ENCODE measurements at places on chromosomes 12 and 14.

- DNase-seq, result no peak
Observed at GRCh38 chr12:131720241-131720640, 9.4 kb downstream of the SFSWAP start.

- DNase-seq, result no peak
Observed at GRCh38 chr12:6899837-6900519, 4.6 kb upstream of the LRRC23 start.

- DNase-seq, result no peak
Observed at GRCh38 chr14:104749111-104749649, 3.8 kb upstream of the SIVA1 start.

- no peak for DNase-seq
Observed at GRCh38 chr12:6322969-6323339, 12.5 kb downstream of the PLEKHG6 start.

DNA sequence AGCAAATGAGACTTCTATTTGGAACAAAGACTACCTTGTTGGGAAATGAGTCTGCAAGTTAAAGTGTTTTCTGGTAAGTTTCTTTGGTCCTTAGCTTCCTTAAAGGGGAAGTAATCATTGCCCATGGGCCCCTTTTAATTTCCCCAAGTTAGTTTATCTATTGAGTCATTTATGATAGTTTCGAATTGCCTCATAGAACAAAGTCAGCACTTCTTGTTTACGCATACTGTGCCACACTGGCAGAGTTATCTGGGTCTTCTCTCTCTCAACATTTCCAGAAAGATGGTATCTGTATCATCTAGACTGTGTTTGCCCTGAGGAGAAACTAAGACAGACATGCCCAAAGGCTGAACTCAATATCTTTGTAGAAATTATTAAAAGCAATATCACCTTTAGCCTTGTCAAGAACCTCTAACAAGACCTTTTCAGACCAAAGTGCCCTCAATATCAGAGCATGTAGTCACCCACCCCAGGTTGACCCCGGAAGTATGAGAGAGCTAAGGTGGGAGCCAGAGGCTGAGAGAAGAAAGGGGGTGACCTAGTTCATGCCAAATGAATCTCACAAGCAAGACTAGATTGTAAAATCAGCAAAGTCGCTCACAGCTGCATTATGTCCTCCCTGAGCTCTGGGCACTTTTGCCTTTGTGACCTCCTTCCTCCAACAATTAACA, 40.0 kb downstream of the GPR65 start:
- no peak for DNase-seq

DNA sequence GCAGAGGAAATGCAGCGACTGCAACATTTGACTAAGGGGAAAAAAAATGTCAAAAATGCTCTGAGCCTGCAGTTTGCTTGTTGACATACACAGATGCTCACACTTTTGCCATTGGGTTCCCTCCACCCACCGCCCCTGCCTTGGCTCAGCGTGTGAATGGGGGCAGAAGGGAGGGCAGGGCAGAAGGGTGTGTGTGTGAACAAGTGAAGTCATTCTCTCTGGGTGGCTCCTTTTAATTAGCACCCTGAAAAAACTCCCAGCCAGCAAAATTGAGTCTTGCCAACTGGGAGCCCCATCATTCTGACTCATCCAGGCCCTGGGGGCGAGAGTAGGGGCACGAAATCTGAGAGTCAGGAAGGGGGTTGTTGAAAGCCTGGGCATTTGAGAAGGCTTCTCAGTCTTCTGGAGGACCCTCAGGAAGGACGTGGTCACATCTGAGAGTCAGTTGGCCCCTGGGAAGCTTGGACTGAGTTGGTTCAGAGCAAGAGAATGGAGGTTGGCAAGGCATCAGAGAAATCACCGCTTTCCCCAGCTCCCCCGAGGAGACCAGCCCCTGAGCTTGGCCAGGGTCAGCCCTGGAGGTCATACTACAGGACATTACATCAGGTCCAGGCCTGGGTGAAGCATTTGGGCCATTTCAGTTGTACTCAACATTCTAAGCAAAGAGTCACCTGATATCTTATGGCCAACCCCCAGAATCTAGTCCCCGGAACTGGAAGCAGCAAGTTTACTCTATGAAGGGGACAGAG, 22.7 kb upstream of the KRT78 start:
- DNase-seq, result no peak

DNA sequence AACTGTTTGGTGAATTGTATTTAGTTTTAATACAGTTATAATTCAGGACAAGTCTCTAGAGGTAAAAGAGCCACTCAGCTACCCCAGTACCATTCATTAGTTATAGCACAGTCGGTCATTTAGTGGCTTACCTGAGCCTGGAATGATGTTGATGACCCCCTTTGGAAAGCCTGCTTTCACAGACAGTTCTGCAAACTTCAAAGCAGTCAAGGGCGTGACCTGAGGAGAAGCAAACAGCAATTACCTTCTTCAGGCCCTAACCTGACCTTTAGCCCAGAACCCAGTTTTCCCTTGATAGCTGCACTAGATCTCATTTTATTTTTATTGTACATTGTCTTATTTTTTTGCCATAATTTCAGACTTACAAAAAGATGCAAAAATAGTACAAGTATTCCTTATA, 43.8 kb downstream of the ALDH1L2 start:
- DNase-seq, result no peak

DNA sequence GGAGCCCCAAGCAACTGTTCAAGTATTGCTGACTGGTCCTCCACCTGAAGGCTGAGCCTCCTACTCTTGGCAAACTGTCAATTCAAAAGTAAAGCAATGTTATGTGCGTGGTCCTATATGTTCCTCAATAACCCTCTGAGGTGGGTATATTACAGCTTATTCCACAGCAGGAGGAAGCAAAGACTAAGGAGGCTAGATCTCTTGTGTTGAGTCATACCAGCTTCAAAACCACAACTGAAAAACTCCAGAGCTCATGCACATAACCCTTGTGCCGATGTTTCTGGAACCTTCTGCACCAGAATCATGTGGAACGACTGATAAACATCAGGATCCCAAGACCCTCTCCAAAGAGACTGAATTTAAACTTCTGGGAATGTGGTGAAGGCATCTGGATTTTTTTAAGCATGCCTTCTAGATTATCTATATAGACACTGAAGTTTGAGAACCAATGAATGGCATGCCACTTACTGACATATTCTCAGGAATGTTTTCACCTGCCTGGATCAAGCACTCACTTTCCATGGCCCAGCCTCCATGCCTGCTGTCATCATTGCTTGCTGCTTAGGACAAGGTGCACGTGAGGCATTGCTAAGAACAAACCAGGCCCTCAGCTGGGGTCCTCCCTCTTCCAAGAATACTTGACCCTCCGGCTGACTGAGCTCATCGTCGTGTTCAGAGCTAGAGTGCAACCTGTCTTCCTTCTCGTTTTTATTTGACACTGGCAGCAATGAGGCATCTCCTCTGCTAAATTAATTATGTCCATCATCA, 194.7 kb downstream of the BCL11B start:
- DNase-seq, result no peak

- DNase-seq, result no peak
Observed at GRCh38 chr12:1161197-1161596, 170.2 kb downstream of the ERC1 start.

- no peak for DNase-seq
Observed at GRCh38 chr14:89289477-89289876, 127.6 kb downstream of the FOXN3 start.

- DNase-seq, result no peak
Observed at GRCh38 chr12:94889445-94890210, 113.9 kb downstream of the NDUFA12 start.

DNA sequence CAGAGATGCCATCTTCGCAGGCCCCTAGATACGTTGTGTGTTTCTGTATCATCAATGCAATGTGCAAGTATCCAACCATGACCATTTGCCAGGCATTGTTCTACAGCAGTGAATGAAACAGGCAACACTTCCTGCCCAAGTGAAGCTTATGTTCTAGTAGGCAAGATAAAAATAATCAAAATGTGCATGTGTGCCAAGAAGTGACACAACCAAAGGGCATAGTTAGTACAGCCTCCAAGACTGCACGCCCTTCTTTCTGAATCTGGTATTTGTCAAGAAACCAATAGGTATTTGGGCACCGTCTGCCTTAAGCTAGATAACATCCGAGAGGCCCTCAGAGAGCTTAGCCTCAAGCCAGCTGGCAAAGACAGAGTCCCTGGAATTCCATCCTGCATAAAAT, 152.0 kb downstream of the TMEM132C start:
- no peak for DNase-seq

DNA sequence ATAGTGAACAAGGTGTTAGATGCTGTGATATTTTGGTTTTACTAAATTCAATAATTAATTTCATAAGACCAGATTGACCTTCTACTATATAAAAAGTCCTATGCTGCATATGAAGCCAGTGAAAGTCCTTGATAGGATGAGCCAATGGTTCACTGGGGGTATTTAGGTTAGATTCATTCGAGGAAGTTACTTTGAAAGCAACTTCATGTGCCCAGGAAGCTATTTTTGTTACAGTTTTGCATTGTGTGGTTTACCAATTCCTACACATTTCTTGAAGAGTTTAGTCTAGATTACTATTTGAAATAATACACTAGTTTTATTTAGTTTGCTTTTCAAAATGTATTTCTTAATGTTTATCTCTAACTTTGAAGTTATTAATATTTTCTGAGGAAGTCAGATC, 58.5 kb upstream of the RMST start:
- no peak for DNase-seq

GRCh38 chr14:64147126-64147790, 146.9 kb downstream of the ESR2 start:
- no peak for DNase-seq

- DNase-seq, result no peak
Observed at GRCh38 chr12:6430124-6430989, 14.4 kb upstream of the CD27 start.

DNA sequence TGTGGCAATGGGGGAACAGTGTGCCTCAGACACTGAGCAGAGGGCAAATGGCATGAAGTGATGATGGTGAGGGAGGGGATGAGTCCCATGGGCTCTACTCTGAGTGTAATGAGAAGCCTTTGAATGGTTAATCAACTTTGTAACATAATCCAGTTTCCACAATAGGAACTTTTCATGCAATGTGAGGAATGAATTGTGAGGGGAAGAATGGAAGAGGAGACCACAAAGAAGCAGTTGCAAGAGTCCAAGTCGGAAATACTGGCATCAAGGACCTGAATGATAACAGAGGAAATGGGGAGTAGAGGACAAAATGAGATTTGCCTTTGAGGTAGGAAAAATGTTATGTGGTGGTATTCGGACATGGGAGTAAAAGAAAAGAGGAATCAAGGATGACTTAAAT, 476.9 kb upstream of the PRICKLE1 start:
- no peak for DNase-seq

DNA sequence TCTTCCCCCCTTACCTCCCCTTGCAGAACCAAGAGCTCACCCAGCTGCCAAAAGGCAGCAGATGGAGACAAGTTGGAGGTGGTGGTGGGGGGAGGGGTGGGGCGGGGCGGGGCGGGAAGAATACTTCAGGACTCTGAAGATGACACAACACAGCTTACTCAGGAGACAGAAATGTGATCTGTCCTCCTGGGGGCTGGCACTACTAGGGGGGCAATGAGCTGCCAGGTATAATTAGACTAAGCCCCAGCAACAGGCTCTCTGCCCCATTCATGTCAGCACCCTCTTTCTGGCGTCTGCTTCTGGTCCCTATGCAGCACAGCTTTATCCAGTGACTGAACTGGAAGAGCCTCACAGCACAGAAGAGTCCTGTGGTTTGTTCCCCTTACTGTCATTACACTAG, 407.0 kb downstream of the MED13L start:
- DNase-seq, result no peak

DNA sequence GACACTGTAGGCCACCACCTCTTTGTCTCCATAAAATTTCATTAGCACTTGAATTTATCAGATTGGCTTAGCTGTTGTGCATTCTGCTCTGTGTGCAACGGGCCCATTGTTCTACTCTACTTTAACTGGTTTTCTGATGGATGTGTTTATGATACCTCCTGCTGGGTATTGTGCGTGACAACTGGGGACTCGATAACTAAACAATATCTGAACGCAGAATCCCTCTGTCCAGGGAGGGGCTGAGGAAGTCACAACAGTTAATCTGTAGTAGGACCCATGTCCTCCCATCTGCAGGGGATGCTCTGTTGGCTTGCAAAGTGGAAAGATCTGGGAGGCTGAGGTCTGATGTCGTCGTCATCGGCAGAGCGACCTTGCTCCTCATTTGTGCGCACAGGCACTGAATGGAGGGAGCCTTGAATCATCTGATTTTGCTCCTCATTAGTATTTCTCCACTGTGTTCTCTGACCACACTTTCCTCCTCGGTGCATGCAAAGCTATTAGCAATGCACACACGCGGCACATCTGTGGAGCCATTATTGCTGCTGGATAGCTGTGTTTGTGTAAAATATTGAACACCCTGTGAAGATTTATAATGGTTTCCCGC, 422.5 kb downstream of the NRXN3 start:
- no peak for DNase-seq

GRCh38 chr12:50550530-50551223, 45.9 kb downstream of the DIP2B start:
- DNase-seq, result no peak

GRCh38 chr12:18158774-18159557, 69.0 kb upstream of the RERGL start:
- no peak for DNase-seq

GRCh38 chr12:52847335-52848102, 1.3 kb downstream of the KRT78 start:
- no peak for DNase-seq

DNA sequence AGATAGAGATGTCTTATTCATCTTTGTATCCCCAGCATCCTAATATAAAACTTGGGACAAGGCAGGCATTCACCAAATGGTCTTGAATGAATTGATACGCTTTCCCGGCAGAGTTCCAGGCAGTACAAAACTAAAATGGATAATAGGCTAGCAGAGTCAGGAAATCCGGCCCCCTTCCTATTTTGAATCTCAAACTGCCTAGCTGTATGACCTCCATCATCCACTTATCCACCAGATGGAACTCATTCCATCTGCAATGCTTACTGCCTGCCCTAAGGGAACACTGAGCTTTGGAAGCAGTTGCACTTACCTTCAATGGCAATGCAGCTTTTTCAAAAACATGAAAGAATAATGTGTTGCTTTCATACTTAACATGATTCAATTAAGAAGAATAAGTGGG, 43.4 kb downstream of the BDKRB1 start:
- DNase-seq, result no peak

- no peak for DNase-seq
Observed at GRCh38 chr14:73162251-73162650, 25.9 kb downstream of the PSEN1 start.

DNA sequence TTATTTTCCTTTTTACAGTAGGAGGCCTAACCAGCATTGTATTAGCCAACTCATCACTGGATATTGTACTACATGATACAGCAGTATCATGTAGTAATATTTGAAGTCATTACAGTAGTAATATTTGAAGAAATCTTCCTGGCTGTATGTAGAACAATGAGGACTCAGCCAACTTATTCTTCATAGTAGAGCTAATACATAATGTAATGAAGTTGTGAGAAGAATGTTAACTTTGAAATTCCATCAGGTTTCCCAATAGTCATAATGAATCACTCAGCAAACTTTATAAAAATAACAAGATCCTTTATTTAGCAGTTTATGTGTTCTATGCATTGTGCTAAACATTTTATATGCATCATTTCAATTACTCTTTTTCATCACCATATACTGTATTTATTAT, 61.8 kb downstream of the LRRK2 start:
- DNase-seq, result no peak
